KBM-7 (cell line): ENCODE measurements at places on chromosomes 7 and 10.

DNA sequence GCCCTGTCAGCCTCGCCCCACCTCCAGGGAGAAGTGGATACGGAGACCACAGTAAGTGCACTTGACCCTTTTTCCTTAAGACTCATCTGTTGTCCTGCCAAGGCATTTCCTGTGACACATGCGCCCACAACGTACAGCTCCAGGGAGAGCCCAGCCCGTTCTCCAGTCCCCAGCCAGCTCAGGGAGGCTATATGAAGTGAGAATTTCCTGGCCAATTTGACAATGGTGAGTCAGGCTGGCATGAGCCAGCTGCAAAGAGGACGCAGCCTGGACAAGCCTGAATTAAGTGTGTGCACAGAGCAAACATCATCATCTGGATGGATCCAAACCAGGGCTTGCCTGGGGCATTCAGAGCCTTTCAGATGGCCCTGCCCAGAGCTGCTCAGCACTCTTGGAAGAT lies 244.8 kb downstream of the KCNMA1 start:
- no peak for DNase-seq

DNA sequence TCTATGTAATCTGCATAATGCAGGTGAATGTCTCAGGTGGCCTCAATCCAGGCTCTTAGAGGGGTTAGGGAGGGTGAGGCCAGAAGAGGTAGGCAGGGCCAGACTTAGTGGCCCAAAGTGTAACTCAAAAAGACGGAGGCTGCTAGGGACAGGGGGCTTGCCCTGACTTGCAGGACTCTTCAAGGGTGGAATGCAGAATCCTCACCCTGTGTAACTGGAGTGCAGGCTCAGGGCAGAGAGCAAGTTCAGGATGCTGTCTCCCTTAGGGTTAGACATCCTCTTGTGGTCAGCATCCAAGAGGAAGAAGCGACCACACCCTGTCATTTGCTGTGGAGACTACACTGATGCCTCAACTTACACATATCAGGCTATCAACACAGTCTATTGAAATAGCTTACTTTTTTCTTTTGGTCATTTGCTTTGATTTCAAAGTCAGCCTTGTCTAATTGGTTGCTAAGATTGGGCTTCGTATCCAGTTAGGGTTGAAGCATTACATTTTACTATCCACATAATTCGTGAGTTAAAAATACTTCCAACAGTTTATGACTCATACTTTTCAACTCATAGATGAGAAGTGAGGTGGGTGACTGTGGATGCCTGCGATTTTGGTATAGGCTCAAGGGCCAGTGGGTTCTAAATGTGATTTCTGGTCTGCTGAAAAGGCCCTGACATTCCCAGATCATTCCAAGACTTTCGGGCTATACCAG lies 563.6 kb downstream of the SUGCT start:
- no peak for DNase-seq

- no peak for DNase-seq
Observed at GRCh38 chr7:146479040-146479439, 362.4 kb downstream of the CNTNAP2 start.

DNA sequence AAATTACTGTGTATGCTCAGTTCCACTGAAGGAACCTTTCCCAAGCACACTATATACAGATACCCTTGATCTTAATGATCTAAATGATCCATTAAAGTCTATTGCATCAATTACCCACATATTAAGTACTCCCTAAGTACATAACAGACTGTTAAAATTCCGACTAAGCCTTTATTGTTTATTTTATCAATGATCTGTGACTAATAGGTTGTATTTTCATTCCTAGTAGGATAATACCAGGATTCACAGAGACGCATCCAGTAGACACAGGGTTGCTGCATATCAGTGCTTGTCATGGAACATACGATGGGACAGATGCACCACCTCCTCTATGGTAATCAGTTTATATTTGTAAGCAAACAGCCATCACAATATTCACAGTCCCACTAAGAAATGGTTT lies 159.6 kb upstream of the SLC26A5 start:
- DNase-seq, result no peak

DNA sequence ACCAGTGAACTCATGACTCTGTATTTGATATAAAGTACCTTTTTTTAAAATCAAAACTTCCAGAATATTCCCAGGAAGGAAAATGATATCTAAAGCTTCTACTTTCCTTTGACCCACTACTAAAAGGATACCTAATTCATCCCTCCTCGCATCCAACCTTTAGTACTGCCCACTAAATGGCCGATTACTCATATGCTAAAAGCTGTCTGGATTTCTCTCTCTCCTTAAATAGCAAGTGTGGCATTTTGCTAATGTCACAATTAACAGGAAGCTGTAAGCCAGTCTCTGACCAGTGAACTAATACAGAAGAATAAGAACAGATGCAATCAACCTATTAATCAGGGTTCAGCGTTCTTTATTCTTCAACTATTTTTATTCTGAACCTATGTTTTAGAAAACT lies 59.0 kb downstream of the DNAJB9 start:
- no peak for DNase-seq

GRCh38 chr10:1369665-1370064 lies 313.5 kb downstream of the WDR37 start:
- no peak for DNase-seq

- no peak for DNase-seq
Observed at GRCh38 chr7:111666260-111666659, 104.0 kb upstream of the IMMP2L start.

- no peak for DNase-seq
Observed at GRCh38 chr10:120573355-120573754, 116.3 kb downstream of the PLPP4 start.

DNA sequence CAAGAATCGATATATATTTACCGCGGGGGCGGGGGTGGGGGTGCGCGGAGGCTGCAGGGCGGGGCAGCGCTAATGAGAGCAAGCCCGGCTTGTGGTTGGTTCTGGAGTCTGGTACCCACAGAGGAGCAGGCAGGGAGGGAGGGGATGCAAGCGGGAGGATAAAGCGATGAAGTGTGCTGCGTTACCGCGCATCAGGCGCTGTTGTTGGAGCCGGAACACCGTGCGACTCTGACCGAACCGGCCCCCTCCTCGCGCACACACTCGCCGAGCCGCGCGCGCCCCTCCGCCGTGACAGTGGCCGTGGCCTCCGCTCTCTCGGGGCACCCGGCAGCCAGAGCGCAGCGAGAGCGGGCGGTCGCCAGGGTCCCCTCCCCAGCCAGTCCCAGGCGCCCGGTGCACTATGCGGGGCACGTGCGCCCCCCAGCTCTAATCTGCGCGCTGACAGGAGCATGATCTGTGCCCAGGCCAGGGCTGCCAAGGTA lies at the start of gene HECW1:
Gene HECW1 (plus strand): TSS at position 189 of the 482 bp plus-strand sequence. CDS start 131,259 bp downstream, outside the sequence.
- DNase-seq, result no peak

DNA sequence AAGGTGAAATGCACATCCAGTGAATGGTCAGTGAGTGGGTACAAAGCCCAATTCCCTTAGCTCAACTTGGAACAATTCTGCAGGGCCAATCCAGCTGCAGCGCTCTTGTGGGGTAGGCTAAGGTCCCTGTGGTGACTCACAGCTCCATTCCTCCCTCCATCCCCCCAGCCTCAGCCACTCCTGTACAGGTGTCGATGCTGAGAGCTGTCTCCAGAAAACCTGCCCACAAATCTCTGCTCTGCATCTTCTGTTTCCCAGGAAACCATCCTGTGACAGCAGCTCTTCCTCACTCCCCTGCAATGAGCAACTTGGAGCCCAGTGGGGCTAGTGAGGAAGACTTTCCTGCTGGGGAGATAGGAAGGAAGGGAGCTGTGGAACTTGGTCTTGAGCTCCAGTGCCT lies 244.7 kb upstream of the GPR26 start:
- DNase-seq, result no peak

GRCh38 chr10:114920459-114920858 lies 17.5 kb upstream of the TRUB1 start:
- no peak for DNase-seq

GRCh38 chr10:121822180-121822579 lies 105.7 kb downstream of the ATE1 start:
- DNase-seq, result no peak

GRCh38 chr7:134741907-134742635 lies 37.4 kb upstream of the CALD1 start:
- DNase-seq, result no peak

DNA sequence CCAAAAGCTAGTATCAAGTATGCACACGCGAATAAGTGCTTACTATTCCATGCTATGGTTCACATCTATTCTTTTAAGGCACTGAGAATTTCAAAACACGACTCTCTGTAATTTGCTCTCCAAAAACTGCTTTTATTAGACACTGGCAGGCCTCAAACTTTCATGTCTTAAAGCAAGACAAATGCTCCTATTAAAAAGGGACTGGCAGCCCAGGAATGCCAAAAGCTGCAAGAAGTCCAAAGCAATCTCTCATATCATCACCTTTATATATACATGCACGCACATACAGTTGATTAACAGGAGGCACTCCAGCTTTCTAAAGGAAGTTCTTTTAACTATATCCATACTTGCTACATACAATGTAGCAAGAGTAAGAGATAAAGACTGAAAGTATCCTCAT lies 34.8 kb downstream of the UBE2H start:
- DNase-seq, result no peak

DNA sequence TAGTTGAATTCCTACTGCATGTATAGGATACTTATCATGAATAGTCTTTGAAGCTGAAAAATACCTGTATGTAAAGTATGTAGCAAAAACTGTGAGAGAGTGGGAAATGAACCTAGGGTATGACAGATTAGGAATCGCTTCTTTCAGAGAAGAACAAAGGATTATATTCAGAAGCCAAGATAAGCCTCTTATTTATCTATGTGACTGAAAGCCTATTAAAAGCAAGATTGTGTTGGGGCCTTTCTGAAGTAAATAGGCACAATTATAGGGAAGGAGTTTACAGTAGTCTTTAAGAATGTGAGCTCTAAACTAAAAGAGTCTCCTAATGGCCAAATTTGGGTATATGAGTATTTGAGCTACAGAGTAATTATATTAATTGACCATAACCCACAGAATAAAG lies 102.1 kb downstream of the MTERF1 start:
- DNase-seq, result no peak

- DNase-seq, result peak; percentile 51
Observed at GRCh38 chr7:12623885-12624498, 53.5 kb downstream of the SCIN start.

DNA sequence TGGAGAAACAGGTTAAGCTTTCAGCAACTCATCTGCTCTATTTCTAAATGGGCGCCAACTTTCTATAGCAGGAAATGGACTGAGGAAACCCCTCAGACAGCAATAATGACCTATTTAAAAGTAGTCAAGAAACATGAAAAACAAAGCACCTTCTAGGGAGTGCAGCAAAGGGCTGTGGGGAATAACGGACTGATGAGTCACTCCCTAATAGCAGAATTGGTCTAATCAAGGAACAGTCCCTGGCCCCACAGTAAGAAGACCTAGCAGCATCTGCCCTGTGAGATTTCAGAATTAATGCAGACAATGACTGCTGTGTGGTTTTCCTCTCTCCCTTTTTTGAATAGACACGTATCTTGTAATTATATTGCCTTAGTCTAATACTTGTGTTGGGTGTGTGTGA lies 602.9 kb downstream of the IPMK start:
- no peak for DNase-seq

- peak; percentile 88 for DNase-seq
Observed at GRCh38 chr7:141654551-141654950, 47.4 kb downstream of the DENND11 start.

DNA sequence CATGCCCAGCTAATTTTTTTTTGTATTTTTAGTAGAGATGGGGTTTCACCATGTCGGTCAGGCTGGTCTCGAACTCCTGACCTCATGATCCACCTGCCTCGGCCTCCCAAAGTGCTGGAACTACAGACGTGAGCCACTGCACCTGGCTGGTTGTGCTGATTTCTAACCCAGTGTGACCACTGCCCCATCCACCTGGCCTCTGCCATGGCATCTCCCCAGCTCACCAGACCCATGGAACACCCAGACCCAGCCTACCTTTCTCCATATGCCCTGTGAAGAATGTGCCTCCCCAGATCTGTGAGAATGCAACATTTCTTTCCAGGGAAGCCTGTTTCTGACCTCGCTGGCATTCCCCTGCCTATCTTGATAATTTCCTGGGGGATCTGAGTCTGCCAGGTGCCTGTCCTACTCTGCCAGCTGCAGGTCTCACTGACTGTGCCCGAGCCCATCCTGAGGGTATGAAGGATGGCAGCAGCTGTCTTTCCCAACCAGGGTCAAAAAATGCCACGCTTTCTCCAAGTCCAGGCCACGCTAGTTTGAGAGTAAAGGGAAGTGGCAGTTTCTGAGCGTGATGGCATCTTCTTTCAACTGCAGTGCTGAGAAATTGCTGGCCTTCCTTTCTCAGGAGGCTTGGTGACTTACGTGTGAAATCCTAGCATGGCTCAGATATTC lies 324.4 kb upstream of the ZNF32 start:
- no peak for DNase-seq

DNA sequence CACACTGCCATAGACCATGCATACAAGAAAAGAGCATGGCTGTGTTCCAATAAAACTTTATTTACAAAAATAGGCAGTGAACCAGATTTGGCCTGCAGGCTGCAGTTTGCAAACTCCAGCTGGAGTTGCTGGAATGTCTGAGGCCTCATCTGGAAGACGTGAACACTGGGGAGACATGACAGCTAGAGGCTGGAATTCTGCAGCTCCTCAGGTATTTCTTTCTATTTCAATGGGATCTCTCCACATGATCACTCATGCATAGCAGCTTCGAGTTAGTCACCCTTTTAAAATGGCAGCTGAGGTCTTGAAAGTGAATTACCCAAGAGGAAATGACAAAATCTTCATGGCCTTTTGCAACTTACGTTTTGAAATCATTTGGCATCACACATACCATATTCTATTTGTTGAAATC lies 52.6 kb upstream of the BET1 start:
- peak; percentile 33 for DNase-seq

DNA sequence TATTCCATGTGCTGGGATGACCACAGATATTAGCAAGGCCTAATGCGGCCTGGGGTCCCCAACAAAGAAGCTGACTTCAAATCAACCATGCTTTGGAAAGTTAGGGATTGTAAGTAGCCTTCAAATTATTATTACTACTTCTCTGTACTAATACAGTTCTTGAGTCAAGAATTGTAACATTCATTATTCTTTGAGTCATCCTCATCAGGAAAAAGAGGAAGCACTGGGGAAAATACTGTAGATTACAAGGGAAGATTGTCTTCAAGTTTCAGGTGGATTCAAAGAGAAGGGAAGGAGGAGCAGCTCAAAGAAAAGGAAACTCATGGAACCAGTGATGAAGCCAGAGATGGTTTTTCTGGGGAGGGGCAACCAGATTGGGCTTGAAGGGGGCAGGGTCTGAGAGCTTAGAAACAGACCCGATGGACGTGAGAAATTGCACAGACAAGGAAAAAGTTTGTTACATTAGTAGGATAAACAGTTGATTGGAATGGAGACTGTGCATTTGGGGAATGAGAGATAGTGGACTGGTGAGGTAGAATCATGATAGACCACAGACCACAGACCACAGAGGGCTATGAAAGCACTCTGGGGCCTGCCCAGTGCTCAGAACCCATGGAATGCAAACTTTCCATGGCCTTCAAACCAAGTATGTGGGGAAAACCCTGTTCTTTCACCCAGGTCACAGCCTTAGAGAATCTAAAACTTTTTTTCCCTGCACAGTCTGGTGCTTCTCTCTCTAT lies 209.9 kb downstream of the ZNF365 start:
- no peak for DNase-seq

GRCh38 chr10:28089467-28089866 lies 90.6 kb upstream of the ODAD2 start:
- DNase-seq, result no peak
